ENCODE measurements at places on chromosomes 11 and 22.

DNA sequence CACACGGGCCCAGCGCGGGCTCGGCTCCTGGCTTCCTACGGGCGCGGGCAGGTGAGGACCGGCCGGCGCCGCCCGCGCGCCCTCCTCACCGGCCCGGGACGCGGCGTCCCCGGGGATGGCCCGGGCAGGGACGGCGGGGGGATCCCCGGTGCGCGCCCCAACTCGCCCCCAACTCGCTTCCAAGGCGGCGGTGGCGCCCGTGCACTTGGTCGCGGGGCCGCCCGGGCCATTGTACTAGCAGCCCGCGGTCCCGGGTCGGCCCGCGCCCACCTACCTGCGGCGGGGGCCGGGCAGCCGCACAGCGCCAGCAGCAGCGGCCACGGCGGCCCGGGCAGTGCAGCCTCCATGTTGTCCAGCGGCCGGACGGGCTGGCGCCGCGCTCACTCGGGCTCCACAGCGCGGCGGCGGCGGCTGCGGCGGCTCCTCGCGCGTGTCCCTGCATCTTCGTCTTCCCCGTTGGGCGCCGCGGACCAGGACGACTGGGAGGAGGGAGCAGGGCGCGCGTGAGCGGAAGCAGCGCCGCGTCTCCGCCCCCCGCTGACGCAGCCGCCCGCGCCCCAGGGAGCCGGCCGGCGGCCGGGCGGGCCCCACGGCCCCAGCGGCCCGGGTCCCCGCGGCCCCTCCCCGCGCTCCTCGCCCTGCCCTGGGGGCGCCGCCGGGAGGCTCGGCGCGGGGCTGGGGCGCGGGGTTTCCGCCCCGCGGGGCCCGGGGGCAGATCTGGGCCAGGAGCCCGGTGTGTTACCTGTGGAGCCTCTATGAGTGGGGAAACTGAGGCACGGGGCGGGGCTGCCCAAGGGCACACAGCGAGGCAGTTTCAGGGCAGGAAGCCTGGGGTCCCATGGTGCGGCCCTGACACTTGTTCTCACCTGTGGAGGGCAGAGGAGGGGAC lies 159.3 kb upstream of the GRK3 start:
- DNase-seq: peak; percentile 98

- DNase-seq: no peak
Observed at GRCh38 chr11:1193326-1194230, 29.3 kb upstream of the MUC5B start.

DNA sequence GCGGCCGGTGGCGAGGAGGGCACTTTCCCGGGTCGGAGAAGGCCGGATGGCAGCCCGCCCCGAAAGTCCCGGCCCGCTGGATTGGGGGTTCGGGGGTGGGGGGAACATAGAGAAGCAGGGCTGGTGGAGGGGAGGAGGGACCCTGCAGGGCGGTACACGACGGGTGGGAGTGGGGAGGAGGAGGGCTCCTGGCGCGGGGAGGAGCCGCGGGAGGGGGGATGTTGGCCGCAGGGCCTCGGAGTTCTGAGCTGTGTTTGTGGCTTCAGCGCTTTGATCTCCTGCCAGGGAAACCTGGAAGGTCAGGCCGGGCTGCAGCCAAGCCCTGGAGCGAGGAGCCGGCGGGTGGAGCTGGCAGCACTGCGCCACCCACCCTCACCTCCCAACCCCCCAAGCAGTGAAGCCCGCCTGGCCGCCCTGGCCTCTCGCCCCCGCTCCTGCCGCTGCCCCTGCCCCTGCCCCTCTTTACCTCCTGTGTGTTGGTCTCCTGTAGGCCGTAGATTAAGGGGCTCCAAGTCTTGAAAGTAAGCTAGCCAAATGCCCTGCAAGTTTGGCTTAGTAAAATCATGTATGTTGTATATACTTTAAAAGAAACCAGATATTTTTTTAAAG lies 30.9 kb downstream of the C22orf31 start:
- peak; percentile 95 for DNase-seq

GRCh38 chr11:119722281-119722794 lies 6.7 kb downstream of the NECTIN1 start:
- DNase-seq: no peak

DNA sequence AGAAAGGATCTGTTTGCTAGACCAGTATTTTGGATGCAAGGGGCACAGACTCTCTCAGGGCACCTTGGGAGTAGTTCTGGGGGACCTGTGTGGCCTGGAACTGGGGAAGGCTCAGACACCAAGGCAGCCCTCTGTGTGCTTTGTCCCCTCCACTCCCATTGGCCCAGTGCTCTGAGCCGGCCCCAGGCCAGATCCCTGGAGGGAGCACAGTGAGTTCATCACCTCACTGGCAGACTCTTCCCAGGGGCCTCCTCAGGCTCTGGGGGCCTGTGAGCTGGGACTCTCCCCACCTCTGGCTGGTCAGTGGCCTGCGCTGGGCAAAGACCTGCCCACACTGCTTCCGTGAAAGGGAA lies 51.7 kb downstream of the CHRDL2 start:
- no peak for DNase-seq
